ENCODE measurements at places on chromosomes 2 and 18.

DNA sequence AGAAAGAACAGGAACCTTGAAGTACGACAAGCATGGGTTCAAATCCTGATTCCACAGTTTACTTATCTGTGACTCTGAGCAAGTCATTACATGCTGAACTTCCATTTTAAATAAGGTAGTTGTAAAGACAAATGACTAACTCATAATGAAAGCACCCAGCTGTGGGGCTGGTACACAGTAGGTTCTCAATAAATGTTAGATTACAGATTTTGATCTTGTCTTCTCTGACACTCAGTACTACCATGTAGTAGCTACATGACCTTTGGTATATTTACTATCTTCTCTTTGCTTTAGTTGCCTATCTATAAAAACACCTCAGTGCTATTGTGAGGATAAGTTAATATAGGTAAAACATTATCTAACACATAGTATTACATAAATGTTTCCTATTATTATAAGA, 3.2 kb downstream of the TRAK2 start:
- DNase-seq: no peak

DNA sequence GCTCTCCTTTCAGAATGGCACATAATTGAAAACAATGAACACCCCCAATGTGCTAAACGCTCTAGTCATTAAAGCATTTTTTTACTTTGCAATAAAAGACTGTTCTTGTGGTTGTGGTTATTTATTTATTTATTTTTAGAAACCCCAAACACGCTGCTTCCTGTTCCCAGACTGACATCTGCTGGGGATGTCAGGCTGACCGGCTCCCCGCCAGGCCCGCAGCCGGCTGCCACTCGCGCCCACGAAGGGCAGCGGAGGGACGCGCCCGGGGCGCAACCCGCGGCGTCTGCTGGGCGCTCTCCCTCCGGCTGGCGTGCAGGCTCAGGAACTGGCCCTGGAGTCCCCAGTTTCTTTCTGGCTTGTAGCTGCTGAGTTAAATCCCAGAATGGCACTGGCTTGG, 83.1 kb upstream of the SP3 start:
- DNase-seq: no peak

GRCh38 chr2:157420771-157421323, 23.0 kb downstream of the CYTIP start:
- no peak for DNase-seq

GRCh38 chr2:70115646-70116442, 28.6 kb downstream of the PCBP1 start:
- DNase-seq: peak; percentile 45

GRCh38 chr18:57959278-57959677, 84.7 kb upstream of the NEDD4L start:
- DNase-seq: peak; percentile 42

DNA sequence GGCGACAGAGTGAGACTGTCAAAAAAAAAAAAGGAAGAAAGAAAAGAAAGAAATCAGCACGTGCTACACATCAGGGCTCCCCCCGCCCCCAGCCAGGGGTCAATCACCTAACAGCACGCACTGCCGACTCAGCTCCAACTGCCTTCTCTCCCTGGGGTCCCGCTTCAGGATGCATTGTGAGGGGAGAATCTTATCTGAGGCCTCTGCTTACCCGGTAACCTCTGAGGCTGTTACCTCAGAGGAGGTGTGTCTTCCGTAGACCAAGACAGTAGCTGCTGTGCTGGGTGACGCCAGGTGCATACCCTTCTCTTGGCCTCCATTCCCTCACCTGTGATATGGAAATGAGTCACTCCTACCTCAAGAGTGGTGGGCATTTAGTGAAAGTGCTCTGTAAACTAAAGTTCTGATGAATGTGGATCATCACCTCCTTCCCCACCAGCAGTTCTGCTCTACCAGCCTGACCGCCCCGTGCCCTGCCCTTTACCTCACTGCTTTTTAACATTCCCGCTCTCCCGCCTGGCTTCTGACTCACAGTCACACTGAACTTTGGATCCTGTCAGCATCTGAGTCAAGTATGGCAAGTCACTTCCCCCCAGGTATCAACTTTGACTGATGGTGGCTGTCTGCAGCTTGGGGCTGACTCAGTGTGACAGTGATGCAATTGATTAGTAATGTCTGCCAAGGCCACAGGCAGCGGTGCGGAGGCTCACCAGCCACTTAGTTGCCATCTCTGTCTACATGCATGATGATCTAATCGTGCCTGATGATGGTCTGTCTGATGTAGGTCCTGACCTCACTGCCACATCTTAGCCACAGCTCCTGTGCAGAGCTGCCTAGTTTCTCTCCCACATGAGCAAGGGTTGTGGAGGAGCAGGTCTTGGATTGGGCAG, 20.1 kb downstream of the ARID5A start:
- peak; percentile 27 for DNase-seq

- no peak for DNase-seq
These were observed 105.1 kb upstream of the MSH2 start for GRCh38 chr2:47297767-47298425.

DNA sequence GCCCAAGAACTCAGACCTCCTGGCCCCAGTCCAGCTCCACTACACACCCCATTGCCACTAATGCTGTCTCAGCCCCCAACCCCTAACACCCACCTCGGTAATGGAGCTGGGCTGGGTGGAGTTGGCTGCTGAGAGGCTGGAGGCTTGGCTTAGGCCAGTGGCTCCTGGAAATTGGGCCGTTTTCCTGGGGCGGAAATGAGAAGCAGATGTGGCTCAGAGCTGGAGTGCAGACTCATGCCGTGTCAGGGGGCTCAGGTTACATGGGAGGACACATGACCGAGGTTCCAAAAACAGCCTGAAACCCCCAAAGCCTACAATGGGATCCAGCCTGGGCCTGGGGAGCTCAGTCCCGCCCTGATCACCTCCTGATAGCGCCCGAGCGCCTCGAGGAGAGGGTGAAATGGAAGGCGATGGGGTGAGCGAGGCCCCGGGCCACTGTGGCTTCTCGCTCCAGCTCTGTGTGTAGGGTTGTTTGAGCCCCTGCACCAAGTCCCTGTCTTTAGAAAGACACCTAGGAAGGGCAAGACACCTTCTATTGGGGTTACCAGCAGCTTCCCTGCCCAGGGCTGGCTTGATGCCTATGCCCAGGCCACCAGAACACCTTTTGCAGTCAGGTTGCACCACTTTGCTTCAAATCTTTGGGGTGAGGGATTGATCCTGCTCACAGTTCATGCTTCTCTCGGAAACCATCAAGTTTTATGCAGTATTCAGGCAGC, 175.7 kb upstream of the HAAO start:
- DNase-seq: no peak

DNA sequence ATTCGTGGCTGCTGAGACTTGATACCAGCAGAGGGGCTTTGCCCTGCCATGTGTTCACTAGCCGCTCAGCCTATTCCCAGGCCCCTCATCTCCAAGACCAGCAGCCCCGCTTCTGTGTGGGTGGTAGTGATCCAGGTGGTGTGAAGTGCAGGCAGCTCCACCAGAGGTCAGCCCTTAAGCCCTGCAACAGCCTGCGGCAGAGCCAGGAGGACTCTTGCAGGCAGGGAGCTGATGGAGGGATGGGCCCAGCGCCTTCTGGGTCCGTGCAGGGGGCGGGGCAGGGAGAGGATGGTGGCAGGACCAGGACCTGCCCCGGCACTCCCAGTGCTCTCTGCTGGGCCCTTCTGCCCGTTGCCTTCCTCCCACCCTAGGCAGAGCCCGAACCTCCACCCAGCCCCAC, 162.0 kb downstream of the SH3BP4 start:
- no peak for DNase-seq

DNA sequence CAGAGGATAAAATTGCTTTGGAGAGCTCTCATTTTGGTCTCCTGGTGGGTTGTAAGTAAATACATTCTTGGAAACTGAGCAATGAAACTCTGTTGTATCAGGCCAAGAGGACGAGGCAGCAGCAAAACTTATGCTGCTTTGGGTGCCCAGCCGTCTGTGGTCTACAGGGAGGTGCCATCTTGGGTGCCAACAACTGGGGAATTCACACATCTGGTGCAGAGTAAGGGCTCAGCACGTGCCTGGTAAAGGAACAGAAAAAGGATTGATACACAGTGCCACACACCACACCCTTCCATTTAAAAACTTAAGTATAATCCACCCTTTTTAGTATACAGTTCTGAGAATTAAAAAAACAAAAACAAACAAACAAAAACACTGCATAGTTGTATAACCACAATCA, 221.9 kb downstream of the TSN start:
- DNase-seq: no peak

DNA sequence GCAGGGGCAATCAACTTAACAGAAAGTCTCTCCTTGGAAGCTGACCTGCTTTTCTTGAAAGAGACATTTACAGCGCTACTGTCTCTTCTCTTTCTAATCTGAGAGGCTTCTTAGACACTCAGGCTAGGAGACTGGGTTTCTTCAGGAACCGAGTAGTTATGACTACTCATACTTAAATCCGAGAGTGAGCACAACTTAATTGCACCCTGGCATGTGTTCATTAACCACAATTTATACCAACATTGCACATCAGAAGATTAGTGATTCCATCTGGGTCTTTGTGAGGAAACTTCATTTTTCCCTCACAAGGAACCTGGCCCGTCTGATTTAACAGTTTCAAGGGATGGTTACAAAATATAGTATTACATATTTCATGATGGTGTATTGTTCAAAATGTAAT, 176.9 kb downstream of the UBE2E3 start:
- no peak for DNase-seq

GRCh38 chr2:74293191-74293991, 49.8 kb downstream of the SLC4A5 start:
- DNase-seq: no peak
